GM19239 (cell line): ENCODE measurements at places on chromosomes 2 and 18.

DNA sequence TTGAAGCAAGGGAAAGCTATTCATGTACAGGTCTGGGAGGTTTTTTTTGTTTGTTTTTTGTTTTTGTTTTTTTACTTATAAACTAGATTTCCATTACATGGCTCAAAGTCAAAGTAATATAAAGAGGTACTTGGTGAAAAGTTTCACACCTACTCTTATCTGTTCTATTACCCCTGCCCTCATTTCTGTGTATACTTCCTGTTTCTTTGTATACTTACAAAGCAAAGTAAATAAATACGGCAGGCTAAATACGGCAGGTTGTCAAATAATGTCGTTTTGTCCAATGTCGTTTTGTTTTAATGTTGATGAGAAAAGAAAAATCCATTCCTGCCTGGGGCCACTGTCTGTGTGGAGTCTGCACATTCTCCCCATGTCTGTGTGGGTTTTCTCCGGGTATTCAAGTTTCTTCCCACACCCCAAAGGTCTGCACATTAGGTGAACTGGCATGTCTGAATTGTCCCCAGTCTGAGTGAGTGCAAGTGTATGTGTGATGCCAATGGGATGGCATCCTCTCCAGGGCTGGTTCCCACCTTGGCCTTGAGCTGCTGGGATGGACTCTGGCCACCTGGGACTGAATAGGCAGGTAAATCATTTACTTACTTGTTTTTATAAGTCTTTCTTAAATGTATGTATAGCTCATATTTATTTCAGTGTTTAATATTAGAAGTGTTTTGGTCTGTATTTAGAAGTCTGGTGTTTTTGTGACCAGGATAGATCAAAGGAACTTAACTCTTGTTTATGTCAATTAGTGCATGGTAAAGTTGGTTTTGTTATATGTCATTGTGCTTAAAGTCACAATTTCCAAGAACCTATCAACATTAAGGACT is 13.4 kb downstream of the STAMBP start:
- DNase-seq = no peak

DNA sequence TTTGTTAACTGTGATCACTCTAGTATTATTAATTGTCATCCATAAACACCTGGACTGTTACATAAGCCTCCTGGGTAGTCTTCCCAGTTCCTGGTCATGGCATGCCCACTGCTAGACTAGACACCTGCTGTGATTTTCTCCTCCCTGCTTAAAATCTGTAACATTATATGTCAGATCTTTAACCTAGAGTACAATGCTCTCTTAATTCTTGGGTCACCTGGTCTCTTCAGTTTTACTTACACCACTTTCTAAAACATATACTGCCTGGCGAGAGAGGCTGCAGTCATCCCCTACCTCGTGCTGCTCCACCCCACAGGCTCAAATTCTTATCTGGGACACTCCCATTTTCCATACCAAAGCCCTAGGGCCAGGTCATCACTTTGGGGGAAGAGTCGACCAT is 161.3 kb downstream of the CDH2 start:
- no peak for DNase-seq

DNA sequence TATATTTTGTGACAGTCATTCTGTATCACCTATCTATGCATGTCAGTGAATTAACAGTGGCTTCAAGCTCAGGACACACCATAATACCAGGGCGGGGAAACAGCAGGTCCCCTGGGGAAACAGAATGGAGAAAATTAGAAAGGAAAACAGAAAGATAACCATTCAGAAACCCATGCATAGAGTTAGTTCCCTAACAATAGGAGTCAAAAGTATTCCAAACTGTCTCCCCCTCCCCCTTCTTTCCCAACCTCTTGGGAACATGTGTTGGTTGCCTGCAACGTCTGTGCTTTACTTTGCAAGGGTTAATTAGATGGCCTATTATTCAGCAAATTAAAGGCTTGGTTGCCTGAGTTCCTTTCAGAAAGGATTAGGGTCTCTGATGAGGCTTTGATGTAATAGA is 176.4 kb downstream of the MYO3B start:
- no peak for DNase-seq

- no peak for DNase-seq
Measured at GRCh38 chr2:59333007-59333406, 1091.9 kb upstream of the FANCL start.

DNA sequence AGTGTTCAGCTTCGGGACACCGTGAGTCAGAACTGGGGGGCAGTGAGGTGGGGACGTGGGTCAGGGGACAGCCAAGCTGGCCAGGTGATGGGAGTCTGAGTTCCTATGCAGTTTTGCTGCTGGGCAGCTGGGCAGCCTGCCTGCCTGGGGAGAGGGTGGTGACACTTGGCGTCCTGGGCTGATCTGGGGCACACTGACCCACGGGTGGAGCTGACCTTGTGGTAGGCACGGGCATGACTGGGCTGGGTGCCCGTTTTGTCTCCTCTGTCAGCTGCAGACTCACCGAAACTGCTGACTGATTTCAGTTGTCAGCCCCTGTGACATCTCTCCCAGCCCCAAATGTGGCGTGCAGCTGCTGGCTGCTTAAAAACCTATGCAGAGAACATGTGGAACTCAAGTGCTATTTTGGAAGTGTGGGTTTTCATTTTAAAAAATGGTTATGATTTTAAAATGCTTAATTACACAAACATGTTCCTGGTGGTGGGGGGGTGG is 32.6 kb upstream of the E2F6 start:
- no peak for DNase-seq

DNA sequence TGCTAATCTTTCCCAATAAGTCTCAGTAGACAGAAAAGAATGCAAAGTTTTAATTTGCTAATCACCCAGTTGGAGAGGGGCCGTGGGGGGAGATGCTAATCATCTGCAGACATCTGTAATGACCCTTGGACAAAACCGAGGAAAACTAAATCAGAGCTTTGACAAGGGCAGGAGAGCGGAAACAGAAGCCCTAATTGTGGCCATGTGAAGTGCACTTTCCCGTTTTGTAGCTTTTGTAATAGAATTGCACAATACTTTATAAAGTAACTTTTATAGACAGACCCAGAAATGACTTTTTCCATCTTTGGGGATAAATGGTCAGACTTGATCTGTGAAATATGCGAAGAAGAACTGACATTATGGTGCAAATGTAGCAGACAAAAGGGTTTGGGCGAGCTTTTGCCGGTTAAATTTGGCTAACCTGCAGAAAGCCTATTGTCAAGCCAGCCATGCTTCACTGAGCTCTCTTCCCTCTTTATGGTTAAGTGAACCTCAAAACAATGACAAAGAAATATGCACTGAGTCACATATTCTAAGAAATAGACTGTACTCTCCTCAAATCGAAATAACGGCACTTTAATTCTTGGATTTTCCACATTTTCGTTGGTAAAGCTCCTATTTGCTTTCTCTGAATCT is 980.1 kb upstream of the POU3F3 start:
- no peak for DNase-seq

DNA sequence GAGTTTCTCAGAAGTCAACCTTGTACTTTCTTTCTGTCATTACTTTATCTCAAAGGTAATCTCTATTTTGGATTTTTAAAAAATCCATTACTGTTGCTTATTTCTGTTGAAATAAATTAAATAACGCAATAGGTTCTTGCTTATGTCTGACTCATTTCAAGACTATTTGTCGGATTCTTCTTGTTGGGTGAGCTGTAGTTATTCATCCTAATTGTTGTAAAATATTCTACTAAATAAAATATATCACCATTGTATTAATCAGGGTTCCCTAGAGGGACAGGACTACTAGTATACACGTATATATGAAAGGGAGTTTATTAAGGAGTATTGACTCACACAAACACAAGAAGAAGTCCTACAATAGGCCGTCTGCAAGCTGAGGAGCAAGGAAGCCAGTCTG is 403.9 kb upstream of the CYRIA start:
- DNase-seq = no peak

DNA sequence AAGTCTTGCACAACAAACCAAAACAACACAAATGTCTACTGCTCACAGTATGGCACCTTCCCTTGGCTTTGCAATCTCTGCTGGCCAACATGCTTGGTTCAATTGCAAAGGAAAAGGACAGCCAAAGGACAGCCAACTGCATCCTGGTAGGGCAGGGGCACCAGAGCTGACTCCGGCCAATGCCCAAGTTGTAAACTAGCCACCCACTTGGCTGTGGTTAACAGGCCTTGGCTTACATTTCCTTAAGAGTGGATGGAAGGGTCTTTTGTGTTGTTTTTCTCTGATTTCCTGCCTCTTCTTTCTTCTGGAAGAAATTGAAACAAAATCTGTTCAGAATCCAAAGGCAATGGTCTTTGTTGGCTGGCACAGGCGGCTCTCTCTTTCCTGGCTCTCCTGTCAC is 119.1 kb upstream of the TRIB2 start:
- DNase-seq = no peak

DNA sequence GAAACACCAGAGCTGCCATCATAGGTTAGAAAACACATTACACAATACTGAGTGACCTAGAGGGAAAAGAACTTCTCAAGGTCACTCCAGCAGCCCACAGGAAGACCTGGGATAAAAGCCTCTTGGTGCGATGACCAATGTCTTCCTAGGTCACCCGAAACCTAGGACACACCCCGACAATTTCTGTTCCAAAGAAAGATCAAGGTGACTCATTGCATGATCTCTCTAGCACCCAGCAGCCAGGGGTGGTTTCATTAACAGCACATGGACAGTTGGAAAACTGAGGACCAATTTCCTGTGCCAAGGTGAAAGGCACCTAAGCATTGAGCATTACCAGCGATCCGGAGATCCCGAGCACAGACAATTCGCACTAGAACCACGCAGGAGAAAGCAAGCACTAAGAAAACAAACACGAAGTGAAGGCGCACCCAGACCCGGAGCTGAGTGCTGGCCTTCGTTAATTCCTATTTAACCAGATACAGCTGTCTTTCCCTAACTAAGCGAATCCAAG is 1.5 kb downstream of the CACNB4 start:
- DNase-seq = no peak

- DNase-seq = peak; percentile 4
Measured at GRCh38 chr2:171086352-171087290, 74.1 kb downstream of the TLK1 start.

DNA sequence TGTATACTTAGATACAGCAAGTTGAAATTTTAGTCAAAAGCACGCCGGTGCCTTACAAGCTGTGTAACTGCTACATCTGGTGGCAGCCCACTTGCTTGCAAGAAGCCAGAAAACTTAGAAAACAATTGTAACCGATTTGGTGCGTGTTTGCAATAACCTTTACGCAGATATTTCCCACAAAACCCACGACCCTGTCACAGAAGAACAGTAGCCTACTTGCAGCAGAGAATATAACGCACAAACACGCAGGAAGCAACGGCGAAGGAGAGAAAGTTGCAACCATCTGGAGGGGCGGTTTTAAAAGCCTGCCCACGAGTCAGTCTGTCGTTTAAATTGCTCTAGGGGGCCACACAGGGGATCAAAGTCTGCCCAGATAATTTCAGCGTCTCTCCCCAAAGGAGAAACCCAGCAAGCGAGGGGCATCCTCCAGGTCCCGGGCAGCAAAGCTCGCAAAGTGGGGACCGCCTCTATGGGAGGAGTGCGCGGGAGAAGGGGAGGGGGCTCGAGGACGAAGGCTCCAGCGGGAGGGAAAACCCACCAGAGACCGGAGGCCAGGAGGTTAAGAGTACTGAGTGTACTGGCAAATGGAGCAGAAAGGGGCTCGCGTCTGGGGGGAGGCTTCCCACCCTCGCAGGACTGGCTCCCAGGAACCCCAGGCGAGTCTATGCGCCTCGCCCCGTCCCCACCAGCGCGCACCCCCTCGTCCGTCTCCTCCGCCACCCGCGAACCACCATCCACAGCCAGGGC is 1.1 kb downstream of the TLK1 start:
- no peak for DNase-seq

- DNase-seq = no peak
Measured at GRCh38 chr18:79809482-79810192, 11.9 kb downstream of the KCNG2 start.

- no peak for DNase-seq
Measured at GRCh38 chr2:216930716-216931115, 70.9 kb upstream of the TNP1 start.

GRCh38 chr18:77124452-77124922 is 8.1 kb downstream of the MBP start:
- no peak for DNase-seq

DNA sequence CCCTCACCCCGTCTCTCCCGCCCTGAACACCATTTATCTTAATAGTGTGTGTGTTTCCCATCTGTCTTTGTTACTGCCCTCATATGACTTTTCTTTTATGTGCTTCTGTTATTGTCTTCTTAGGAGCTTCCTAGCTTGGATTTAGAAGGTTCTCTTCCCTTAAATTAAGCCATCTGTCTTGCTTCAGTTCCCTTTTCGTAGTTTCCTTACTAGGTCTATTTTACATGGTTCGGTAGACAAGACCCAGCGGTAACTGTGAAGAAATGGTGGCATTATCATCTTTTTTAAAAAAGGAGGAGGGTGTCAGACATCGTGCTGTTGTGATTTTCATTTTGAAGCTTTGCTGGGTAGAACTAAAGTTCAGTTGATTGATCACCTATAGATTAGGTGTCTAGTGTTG is 10.3 kb downstream of the NCK2 start:
- DNase-seq = no peak

- DNase-seq = no peak
Measured at GRCh38 chr2:239717319-239717675, 307.8 kb downstream of the NDUFA10 start.

- no peak for DNase-seq
Measured at GRCh38 chr18:79596446-79597175, 83.0 kb upstream of the CTDP1 start.

GRCh38 chr2:9251154-9252001 is 44.8 kb downstream of the ASAP2 start:
- no peak for DNase-seq

- DNase-seq = no peak
Measured at GRCh38 chr18:31426871-31427406, 20.6 kb upstream of the DSG3 start.

DNA sequence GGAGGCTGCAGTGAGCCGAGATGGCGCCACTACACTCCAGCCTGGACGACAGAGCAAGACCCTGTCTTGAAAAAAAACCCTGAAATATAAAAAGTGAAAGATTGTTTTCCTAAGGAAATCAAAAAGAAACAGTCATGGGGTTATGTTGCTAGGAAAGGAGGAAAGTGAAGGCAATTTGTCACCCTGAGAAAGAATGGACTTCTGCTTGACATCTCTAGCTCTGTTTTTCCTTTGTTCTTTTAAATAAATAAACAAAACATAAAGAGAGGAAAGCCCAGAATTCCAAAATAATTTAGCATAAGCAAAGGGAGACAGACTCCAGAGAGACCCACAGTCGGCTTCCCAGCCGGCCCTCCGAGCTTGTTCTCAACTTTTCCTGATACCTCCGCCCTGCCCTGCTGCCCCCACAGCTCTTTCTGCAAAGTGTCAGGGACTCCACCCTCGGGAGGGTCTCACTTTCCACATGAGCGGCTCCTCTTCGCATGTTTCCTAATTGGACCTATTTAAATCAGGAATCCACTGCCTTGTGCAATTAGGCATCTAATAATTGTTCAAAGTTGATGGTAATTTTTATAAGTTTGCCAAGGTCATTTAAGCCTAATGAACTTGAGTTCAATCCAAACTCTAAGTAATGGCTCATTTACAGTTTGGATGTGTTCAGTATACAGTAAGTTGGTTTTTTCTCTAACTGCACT is 49.8 kb upstream of the COPS8 start:
- no peak for DNase-seq

GRCh38 chr2:47838686-47839085 is 55.7 kb downstream of the MSH6 start:
- DNase-seq = no peak

GRCh38 chr2:156818944-156819343 is 382.8 kb downstream of the GPD2 start:
- no peak for DNase-seq

GRCh38 chr2:237744613-237745249 is 53.8 kb upstream of the RBM44 start:
- DNase-seq = peak; percentile 82

GRCh38 chr2:160934991-160935390 is 225.2 kb upstream of the TANK start:
- no peak for DNase-seq

- no peak for DNase-seq
Measured at GRCh38 chr18:46160050-46160798, 56.0 kb downstream of the HAUS1 start.
